ENCODE measurements at places on chromosomes 3 and 15. TPM values are rescaled to one million over a fixed set of nuclear protein-coding genes. Genes with fewer than 3 reads are reported as not detected.

The ALG1L2 gene
- 0.68 TPM for total RNA-seq

The MOBP gene
- not detected for total RNA-seq

The ECE2 gene
- total RNA-seq = not detected

The LSG1 gene
- 44.6 TPM for total RNA-seq

The ATP10A gene
- total RNA-seq = 9.6 TPM

The CILP gene
- not detected for total RNA-seq

The EBLN2 gene
- 6.5 TPM for total RNA-seq

The CORO2B gene
- 10.9 TPM for total RNA-seq

The CHRM5 gene
- not detected for total RNA-seq

The REC114 gene
- total RNA-seq = not detected

The PFKFB4 gene
- 76.4 TPM for total RNA-seq

The CGNL1 gene
- 0.08 TPM for total RNA-seq

The PRICKLE2 gene
- total RNA-seq = 0.32 TPM
